ENCODE measurements at places on chromosomes 3 and 15. TPM values are rescaled to one million over a fixed set of nuclear protein-coding genes. Genes with fewer than 3 reads are reported as not detected.

Gene TSC22D2
- 10.5 TPM for total RNA-seq

Gene TRH
- total RNA-seq = not detected

Gene ACP3
- 4.4 TPM for total RNA-seq

Gene GOLGA8G
- total RNA-seq = not detected

Gene UBR1
- 15.2 TPM for total RNA-seq

Gene SUCNR1
- total RNA-seq = not detected

Gene RIOX2
- total RNA-seq = 25.9 TPM

Gene CTSH
- total RNA-seq = 36.6 TPM

Gene CSPG4
- total RNA-seq = 73.2 TPM

Gene TICRR
- 6.3 TPM for total RNA-seq

Gene SERINC4
- 0.19 TPM for total RNA-seq

Gene P2RY1
- 6.6 TPM for total RNA-seq

Gene HESX1
- not detected for total RNA-seq

Gene TMEM207
- not detected for total RNA-seq

Gene GUCA1C
- not detected for total RNA-seq

Gene NOX5
- total RNA-seq = not detected

Gene FANCD2
- 32.1 TPM for total RNA-seq

Gene HCLS1
- 1.6 TPM for total RNA-seq

Gene HHLA2
- not detected for total RNA-seq

Gene NR2E3
- not detected for total RNA-seq

Gene RBP2
- total RNA-seq = not detected

Gene EPHB3
- 23.4 TPM for total RNA-seq

Gene C3orf85
- total RNA-seq = not detected

Gene ZIC1
- total RNA-seq = not detected

Gene C3orf20
- total RNA-seq = not detected

Gene CASR
- not detected for total RNA-seq

Gene ENTPD3
- total RNA-seq = 13.0 TPM

Gene TTLL13
- total RNA-seq = not detected

Gene OSBPL10
- 19.3 TPM for total RNA-seq

Gene TIGIT
- not detected for total RNA-seq

Gene BDH1
- 14.9 TPM for total RNA-seq

Gene GNAI2
- total RNA-seq = 186 TPM

Gene CHRFAM7A
- 1.1 TPM for total RNA-seq

Gene SST
- total RNA-seq = not detected

Gene CX3CR1
- total RNA-seq = not detected

Gene ACOX2
- 0.85 TPM for total RNA-seq

Gene OSTN
- total RNA-seq = not detected

Gene GNAT1
- 0.35 TPM for total RNA-seq

Gene BFSP2
- not detected for total RNA-seq

Gene PROS1
- 4.3 TPM for total RNA-seq

Gene ATP6V1A
- 61.9 TPM for total RNA-seq

Gene TMC3
- total RNA-seq = not detected

Gene PLCH1
- total RNA-seq = 0.49 TPM

Gene SMAD6
- total RNA-seq = 0.93 TPM

Gene POPDC2
- 0.65 TPM for total RNA-seq

Gene ZDHHC19
- total RNA-seq = not detected

Data from airway epithelial cell (primary cell).